NCI-H187 treated with DMSO at 0.1 percent for 48 hours (cell line): ENCODE measurements at places on chromosomes 6 and 20.

DNA sequence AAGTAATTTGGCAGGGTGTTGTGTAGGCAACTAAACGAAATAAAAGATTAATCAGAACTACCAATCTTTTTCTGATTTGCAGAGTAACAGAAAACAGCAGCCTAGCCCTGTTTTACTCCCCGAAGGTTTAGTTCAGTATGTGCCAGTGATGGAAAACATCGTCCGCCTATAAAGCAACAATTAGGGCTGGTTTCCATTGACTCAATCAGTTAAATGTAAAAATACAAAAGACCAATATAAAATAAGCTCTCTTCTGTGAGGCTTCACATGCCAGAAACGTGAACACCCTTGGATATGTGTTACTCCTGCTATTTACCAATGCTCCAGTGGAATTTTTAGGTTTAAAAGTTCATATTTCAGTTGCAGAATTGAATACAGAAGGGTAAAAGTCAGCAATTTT is 210.5 kb upstream of the RSPO3 start:
- DNase-seq = no peak

DNA sequence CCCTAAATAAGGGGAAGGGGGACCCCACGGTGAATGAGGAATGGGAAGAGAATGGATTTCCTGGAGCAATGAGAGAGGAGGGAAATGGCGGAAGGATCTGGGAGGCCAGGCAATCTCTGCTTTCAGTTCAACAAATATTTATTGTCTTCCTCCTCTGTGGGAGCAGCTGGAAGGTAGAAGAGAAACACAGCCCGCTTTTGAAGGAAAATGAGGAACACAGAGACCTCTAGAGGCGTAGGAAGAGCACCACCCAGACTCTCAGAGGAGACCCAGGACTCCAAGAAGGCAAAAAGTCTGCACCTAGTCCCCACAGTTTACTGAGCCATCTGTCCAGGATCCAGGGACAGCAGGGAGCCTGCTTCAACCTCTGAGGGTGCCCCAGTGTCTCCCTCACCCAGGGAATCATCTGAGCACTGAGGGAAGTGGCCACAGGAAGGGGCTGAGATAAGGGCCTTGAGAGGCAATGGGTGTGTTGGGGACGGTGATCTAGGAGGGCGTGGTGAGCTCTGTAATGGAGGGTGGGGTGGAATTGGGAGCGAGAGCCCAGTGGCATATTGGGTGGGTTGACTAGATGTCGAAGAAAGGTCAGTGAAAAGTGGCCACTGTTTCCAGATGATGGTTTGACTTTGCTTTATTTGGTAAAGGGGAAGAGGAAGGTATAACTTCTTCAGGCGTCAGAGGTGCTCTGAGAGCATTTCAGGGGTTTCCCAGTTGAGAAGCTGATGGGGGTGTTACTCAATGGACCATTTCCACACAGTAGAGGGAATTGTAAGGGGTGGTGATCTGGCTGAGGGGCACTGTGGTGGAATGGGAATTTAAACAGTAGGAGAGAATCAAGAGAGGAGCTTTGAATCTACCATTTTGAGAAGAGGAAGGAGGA is 610 bp downstream of the PSORS1C1 start:
- no peak for DNase-seq

- no peak for DNase-seq
Measured at GRCh38 chr6:56795466-56796195, 152.9 kb upstream of the DST start.

DNA sequence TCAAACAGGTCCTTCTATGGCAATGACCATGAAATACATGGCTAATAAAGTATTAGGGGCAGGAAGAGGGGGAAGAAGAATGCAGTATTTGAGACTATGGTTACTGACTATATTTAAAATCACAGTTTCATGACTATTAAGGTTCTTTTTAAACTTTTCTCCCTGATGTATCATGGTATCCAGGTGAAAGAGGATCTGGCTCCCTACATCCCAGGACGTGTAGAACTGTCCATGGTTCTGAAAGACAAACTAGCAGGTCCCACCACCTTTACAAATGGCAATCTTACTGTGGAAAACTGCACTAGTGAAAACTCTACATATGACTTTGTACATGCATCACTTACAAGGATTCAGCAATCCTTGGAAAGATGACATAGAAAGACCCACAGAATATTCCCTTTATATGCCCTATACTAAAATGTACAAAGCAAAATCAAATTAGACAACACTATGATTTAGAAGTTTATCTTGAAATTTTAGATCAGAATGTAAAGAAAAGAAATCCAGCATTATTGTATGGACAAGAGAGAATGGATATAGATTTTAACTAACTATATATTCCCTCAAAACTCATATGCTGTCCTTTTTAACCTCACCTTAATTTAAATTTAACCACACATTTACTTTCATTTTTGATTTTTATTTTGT is 33.5 kb downstream of the RPP21 start:
- DNase-seq = no peak

- DNase-seq = no peak
Measured at GRCh38 chr20:58637466-58638213, 13.4 kb upstream of the STX16 start.

GRCh38 chr6:147604373-147604772 is 95.9 kb downstream of the SAMD5 start:
- DNase-seq = no peak

- DNase-seq = no peak
Measured at GRCh38 chr6:34131326-34132290, 14.3 kb downstream of the GRM4 start.
